ENCODE measurements at places on chromosomes 1 and 21.

DNA sequence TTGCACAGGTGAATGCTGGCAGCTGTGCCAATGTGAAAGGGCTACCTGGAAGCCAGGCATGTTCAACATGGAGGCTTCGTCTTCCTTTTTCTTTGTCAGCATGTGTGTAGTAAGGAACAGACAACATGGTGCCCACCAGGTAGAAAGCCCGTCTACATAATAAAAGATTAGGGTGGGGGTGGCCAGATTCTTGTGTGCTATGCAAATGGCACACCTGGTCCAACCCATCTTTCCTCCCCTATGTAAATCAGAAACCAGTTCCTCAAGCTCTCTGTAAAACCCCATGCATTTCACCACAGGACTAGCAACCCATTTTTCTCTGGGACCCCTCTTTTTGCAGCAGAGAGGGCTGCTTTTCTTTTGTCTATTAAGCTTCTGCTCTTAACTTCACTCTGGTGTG, 72.3 kb upstream of the ZP4 start:
- DNase-seq: no peak

DNA sequence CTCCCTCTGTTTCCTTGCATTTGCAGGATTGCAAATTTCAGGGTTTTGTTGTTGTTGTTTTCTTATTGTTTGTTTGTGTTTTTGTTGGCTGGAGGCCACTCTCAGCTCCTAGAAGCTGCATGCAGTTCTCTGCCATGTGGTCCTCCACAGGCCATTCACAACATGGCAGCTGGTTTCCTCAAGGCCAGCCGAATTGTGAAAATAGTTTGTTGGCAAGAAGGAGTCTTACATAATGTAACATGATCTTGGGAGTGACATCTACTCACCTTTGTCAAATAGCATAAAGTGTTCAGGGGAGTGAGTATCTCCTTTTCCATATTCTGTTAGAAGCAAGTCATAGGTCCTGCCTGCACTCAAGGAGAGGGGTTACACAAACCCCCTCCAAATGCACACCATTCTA, 10.6 kb upstream of the UAP1 start:
- no peak for DNase-seq

- no peak for DNase-seq
Observed at GRCh38 chr1:24503059-24503751, 569 bp downstream of the RCAN3 start.

DNA sequence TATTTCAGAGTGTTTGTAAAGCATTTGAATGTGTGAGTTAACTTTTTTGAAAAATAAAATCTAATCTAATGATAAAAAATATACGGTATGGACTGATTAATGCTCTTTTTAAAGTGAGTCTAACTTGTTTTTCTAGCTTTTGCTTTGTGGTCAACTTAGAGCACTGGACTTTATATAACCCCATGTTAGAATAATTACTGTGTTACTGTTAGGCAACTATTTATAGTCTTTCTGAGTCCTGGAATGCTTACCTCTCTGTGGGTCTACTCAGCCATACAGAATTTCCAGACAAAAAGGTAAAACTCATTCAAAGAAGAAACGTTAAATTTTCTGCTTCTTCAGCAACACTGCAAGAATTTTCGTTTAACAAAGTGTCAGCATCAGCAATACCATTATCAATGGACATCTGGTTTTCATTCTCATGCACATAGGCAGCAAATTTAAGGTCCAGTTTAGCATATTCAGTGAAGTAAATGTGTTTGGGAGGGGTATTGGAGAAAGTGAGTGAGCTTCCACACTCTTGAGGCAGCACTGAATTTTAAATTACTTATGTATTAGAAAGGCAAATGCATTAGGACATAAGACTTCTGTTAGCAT, 664.7 kb upstream of the NEGR1 start:
- DNase-seq: no peak

DNA sequence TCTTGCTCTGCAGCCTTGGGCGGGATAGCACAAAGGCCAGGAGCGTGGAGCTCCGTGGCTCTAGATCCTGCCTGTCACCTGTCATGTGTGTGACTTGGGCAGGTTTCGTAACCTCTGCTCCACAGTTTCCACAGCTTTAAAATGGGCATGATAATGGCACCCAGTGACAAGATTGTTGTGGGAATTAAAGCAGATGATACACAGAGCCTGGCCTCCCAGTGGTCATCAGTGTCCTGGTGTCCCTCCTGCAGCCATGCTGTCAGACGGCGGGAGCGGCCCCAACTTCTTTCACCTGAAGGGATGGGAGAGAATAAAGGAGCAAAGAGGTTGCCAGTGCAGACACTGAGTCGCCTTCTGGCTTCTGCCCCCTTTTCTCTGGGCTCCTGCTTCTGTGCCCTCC, 61.5 kb downstream of the SLC37A1 start:
- DNase-seq: no peak

DNA sequence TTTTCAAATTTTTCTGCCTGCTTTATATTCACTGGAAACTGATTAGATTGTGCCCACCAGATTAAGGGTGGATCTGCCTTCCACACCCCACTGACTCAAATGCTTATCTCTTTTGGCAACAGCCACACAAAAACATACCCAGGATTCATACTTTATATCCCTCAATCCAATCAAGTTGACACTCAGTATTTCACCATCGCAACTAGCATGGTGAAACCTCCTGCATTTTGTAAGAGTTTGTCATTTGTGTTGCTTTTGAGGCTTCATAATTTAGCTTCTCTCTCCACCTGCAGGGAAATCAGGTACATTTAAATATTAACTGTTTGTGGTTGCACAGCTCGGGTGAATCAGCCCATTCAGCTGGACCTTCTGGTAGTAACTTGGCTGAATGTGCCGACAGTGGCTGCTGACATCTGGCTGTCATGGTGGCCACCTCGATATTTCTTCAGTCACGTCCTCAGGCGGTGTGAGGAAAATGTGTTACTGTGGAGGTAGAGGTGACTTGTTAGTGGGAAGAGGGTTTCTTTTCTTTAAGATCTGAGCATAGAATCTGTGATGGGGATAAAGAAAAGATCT, 224.0 kb downstream of the PTBP2 start:
- no peak for DNase-seq

GRCh38 chr21:40846103-40846502, 855 bp downstream of the DSCAM start:
- no peak for DNase-seq

DNA sequence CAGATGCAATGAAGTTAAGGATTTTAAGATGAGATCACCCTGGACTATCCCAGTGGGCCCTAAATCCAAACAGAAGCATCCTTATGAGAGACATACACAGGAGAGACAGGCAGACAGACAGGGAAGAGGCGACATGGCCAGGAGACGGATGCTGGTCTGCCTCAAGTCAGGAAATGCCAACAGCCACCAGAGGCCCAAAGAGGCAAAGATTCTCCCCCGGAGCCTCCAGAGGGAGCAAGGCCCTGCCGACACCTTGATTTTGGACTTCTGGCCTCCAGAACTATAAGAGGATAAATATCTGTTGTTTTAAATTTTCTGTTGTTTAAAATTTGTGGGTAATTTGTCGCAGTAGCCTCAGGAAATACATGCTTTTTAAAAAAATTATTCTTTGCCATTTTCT, 116.4 kb downstream of the GLIS1 start:
- DNase-seq: no peak

- no peak for DNase-seq
Observed at GRCh38 chr1:225731491-225731890, 46.1 kb upstream of the SRP9 start.

DNA sequence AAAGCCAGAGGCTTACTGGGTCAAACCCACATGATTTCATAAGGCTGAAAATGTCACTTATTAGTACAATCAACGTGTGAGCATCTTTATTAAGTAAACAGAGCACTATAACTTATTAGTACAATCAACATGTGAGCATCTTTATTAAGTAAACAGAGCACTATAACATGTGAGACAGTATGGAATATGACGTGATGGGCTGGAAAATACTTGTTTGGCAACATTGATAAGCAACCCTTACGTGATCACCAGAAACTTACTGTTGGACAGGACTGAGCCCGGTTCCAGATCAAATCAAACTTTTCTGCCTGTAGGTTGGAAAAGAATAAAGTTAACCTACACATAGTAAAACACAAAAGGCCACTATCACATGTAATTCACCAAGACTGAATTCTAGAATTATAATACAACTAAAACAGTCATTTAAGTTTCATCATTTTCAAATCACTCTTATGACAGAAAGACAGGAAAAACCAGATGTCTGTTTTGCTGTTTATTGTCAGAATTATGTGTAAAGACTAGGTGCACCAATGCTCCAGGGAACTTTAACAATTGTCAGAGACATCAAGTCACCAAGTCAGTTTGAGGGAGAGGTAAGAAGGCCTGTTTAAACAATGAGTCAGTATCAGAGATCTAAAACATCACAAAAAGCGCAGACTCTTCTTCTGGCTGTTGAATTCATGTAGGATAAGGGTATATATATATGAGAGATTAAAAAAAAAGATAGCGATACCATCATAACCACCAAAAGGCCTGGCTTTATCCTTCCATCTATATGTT, 15.7 kb downstream of the ATPAF1 start:
- no peak for DNase-seq

- no peak for DNase-seq
Observed at GRCh38 chr21:14630556-14631069, 84.5 kb upstream of the SAMSN1 start.

GRCh38 chr1:5119366-5120234, 465.2 kb downstream of the AJAP1 start:
- DNase-seq: no peak

- no peak for DNase-seq
Observed at GRCh38 chr21:30058928-30059327, 107.7 kb downstream of the CLDN17 start.

- no peak for DNase-seq
Observed at GRCh38 chr1:204398197-204399125, 13.2 kb downstream of the PPP1R15B start.
